Esophagus mucosa (tissue), 1 donor: ENCODE measurements at places on chromosomes 2 and 18. TPM values are rescaled to one million over a fixed set of nuclear protein-coding genes. Genes with fewer than 3 reads are reported as not detected.

DNA sequence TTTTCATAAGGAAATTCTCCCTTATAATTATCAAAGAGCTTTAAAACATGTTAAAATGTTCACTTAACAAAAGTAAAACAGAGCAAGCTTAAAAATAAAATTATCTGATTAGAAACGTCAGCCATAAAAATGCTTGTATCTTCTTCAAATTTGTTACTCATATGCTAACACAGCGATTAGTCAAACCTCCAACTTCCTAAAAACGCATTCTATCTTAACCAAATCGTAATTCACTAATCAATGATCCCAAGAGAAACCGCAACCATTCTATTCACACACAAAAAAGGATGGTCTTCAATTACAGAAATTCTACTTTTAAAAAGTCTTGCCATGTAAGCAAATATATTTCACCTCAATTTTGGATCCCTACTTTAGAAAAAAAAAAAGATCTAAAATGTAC, 1.9 kb downstream of the STK17B start:
- ATAC-seq, result no peak

DNA sequence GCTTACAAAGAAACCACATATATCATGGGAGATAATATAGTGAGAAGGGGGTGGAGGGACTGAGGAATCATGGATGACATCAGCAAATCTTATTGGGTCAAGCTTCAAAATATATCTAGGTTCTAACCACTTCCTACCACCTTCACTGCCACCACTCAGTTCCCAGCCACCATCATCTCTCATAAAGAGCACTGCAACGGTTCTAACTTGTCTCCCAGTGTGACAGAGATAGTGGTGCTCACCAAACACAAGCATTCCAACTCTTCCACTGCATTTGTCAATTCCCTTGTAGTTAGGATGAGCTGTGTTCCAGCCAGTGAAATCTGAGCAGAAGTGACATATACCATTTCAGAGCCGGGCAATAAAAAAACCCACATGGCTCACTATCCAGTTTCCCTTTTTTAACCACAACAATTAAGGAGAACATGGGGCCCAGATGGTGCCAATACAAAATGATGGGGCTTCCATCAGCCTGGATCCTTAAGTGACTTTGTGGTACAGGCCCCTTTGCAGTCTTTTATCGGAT, 318.1 kb downstream of the NBAS start:
- ATAC-seq, result no peak

DNA sequence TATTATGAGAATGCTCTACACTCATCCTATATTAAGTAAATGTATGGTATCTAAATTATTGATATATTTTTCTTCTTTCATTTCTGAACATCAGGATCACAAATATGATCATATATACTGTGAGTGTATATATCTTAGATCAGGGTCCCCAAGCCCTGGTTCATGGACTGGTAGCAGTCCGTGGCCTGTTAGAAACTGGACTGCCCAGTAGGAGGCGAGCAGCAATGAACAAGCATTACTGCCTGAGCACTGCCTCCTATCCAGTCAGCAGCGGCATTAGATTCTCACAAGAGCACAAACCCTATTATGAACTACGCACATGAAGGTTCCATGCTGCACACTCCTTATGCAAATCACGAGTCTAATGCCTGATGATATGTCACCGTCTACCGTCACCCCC, 1247.1 kb upstream of the NXPH2 start:
- ATAC-seq, result no peak

GRCh38 chr2:118049816-118050140, 35.9 kb upstream of the CCDC93 start:
- no peak for ATAC-seq

Gene MEP1B
- not detected for total RNA-seq

GRCh38 chr18:73646196-73646595, 501.4 kb downstream of the FBXO15 start:
- no peak for ATAC-seq

Gene CRIM1
- 15.2 TPM for total RNA-seq

DNA sequence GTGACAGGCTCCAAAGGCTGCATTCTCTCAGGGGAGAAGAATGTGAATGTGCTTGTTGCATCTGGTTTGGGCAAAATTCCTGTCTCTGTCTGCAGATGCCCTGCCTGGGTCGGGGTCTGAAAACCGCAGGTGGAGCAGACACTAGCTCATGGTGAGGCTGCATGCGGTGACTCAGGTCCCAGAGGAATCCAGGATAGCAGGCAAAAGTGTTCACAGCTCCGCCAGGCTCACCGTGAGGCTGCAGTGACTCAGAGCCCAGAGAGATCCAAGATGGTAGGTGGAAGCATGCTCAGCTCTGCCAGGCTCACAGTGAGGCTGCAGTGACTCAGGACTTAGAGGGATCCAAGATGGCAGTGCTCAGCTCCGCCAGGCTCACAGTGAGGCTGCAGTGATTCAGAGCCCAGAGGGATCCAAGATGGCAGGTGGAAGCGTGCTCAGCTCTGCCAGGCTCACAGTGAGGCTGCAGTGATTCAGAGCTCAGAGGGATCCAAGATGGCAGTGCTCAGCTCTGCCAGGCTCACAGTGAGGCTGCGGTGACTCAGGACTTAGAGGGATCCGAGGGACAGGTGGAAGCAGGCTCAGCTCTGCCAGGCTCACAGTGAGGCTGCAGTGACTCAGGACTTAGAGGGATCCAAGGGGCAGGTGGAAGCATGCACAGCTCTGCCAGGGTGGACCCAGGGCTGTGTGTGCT, 200.5 kb downstream of the ACKR3 start:
- peak; percentile 96 for ATAC-seq

Gene STPG4
- 0.16 TPM for total RNA-seq

Gene NEURL3
- total RNA-seq, result not detected

Gene FOXI3
- total RNA-seq, result not detected

Gene DSG2
- 22.4 TPM for total RNA-seq

Gene SERPINB11
- total RNA-seq, result 7.1 TPM

DNA sequence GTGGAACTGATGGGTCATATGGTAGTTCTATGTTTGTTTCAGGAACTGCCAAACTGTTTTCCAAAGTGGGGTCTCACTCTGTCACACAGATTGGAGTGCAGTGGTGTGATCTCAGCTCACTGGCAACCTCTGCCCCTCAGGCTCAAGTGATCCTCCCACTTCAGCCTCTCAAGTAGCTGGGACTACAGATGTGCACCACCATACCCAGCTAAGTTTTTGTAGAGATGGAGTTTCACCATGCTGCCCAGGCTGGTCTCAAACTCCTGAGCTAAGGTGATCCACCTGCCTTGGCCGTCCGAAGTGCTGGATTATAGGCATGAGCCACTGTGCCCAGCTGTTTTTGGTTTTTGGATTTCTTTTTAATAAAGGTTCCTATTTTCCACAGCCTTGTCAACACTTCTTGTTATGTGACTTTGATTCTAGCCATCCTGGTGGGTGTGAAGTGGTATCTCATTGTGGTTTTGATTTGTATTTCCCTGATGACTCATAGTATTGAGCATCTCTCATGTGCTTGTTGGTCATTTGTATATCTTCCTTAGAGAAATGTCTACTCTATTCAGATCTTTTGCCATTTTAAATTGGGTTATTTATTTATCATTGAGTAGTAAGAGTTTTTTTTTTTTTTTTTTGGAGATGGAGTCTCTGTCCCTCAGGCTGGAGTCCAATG, 22.8 kb downstream of the NPC1 start:
- no peak for ATAC-seq

DNA sequence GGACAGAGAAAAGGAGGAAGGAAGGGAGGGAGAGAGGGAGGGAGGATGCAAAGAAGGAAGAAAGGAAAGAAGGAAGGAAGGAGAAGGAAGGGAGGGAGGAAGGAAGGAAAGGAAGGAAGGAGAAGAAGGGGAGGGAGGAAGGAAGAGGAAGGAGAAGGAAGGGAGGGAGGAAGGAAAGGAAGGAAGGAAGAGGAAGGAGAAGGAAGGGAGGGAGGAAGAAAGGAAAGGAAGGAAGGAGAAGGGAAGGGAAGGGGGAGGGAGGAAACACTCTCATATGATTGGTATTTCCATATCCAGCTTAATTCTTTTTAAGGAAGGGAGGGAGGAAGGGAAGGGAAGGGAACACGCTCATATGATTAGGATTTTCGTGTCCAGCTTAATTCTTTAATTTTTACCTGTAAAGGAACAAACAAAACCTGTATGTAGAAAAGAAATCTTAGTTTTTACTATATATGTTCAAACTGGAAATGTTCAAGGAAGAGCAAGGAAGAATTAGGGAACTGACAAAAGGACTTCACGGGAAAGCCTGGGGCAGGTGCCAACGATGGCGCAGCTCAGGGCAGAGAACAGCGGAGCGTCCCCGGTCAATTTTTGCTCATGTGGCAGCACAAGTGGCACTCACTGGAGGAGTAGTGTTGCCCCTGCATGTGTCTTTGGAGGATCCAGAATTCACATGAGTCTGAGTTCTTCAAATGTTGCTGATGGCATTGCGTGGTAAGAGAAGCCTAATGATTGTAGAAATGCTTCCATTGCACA, 228.6 kb downstream of the ZNF516 start:
- ATAC-seq, result no peak

DNA sequence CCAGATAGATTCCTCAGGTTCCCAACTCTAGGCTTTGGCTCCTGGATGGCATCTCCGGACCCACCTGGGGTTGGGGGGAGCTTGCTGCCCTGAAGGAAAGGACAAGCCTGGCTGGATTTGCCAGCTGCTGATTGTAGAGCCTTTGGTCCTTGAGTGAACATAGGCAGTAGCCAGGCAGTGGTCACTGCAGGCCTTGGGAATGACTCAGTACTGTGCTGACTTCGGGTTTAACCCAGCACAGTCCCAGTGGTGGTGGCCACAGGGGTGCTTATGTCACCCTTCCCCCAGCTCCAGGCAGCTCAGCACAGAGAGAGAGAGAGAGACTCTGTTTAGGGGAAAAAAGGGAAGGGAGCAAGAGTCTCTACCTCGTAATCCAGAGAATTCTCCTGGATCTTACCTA, 27.7 kb upstream of the ACTR2 start:
- ATAC-seq, result no peak

DNA sequence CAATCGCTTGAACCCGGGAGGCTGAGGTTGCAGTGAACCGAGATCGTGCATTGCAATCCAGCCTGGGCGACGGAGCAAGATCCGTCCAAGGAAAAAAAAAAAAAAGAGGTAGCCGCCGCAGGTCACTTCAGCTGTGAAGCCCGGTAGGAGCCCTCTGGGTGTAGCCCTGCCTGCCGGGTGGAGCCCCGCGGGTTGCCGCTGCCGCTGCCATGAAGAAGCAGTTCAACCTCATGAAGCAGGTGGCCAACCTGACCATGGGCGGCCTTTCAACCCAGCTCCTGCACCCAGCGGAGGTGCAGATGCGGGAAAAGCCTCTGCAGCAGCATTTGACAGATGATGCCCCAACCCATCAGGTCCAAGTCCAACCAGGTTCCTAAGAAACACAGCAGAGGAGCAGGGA, 219.5 kb upstream of the SLC39A10 start:
- no peak for ATAC-seq

DNA sequence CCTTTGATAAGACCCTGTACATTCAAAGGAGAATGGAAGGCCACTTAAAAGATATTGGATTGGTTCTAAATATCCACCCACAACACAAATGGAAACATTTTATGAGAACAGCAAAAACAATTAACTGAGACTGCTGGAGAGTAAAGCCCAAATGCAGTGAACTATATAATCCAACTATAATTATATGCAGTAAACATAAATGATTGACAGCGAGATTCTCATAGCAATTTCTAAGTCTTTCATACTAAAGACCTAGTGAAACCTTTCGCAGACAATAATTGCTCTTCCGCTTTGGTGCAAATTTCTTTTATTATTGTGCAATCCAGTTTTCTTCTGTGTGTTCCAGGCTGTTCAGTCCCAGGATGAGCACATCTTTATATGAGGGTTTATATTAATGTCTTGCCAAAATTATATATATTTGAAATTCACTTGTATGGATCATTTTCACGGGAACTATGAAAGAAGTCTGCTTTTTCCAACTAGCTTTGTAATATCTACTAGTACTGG, 190.9 kb downstream of the ST6GAL2 start:
- no peak for ATAC-seq

DNA sequence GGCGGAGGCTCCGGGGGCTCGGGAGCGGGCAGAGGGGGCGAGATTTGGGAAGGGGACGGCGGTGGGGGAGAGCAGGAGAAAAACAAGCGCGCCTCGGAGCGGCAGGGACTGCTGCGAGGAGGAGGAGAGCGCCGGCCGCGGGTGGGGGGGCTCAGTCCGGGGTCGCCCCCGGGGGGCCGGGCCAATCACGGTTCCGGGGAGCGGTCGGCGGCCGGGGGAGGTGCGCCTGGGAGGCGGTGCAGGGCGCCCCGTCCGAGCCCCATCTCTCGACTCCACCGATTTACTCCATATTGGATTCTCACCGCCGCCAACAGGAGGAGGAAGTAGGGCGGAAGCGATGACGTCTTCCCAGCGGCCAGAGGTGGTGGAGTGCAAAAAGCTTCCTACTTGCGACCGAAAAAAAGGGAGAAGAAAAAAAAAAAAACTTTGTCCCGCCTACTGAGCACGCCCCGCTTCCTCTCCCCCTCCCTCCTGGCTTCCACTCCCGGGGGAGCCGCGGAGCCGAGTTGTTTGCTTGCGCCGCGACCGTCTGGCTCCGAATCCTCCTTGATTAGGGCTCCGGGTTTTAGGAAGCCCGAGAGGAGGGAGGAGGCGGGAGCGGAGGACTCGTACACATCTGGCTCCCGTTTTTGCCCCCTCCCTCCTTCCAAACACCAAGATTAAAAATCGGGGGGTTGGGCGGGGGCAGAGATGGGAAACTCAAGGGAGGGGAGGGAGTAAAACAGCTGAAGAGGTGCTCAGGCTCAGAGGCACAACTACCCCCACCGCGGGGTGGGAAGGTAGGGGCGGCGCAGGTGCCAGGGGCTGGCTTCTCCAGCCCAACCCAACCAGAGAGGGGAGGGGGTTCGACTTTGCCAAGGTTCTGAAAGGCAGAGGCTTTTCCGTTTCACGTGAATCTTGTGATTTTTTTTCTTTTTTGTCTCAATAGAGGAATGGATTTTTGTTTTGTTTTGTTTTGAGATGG, at the start of gene SPRED2:
TSS of gene SPRED2 (minus strand) at position 373 of the 964 bp plus-strand sequence. CDS start 612 bp downstream, outside the sequence.
- peak; percentile 75 for ATAC-seq

DNA sequence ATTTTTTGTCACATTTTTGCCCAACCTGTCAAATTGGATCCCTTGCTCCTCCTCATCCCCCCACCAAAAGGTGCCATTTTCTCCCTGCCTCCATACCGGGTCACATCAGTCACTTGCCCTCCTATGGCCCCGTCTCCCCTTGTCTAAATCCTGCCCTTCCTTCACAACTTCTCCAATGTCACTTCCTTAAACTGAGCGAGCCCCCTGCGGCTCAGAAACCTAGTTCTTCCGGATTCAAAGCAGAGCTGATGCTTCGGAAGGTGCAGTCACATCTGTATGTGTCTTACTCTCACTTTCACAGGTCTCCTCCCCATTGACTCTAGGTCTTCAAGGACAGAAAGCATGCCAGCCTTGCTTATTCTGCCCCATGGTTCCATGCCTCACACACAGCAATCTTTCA, 22.1 kb downstream of the TNP1 start:
- ATAC-seq, result no peak

GRCh38 chr2:37586663-37587317, 84.7 kb downstream of the CDC42EP3 start:
- no peak for ATAC-seq

DNA sequence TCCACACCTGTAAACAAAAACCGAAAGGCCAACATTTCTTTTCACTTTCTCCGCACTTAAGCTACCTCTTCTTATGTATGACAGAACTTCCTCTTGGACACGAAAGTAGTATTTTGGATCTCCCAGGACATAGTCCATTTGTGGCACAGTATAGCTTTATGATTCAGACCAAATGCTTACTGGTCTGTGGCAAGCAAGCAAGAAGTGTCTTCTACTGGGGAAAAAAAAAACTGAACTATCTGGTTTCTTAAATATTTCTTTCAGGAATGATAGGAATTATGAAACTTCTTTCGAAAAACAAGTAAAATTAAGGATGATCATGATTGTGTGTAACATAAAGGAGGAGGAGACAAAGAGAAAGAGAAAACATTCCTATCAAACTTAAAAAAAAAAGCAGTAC, 33.6 kb downstream of the SRBD1 start:
- ATAC-seq, result no peak

Gene RNF125
- 1.8 TPM for total RNA-seq
